Mesothelial cell of epicardium (in vitro differentiated cells): ENCODE measurements at places on chromosomes 5 and 9. TPM values are rescaled to one million over a fixed set of nuclear protein-coding genes. Genes with fewer than 3 reads are reported as not detected.

- DNase-seq: peak; percentile 24
Measured at GRCh38 chr5:3218916-3219650, 376.5 kb upstream of the IRX1 start.

Gene OR1J2
- not detected in 3 replicates for total RNA-seq

DNA sequence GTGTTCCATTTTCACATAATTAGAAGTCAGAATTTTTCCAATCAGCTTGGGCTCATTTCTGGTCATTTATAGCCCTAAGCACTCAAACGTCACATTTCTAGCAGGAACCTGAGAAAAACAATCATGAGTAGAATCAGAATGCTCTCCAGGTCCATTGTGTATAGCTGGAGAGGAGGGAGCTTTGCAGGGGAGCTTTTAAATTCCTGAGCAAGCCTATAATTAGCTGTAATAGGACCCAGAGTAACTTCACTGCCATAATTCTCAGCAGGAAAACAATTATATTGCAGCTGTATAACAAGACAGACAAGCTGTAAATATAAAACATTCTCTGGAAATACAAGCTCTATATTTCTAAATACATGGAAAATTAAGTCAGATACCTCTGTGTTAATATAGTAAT lies 637.6 kb upstream of the SGCD start:
- DNase-seq: no peak

Gene ALAD
- total RNA-seq: 42.9 to 45.6 TPM (median 44.2 TPM) in 3 replicates

- DNase-seq: no peak
Measured at GRCh38 chr5:141695627-141696215, 13.7 kb upstream of the ARAP3 start.

Gene LHX3
- total RNA-seq: not detected in 3 replicates
